Fibroblast of skin of left quadriceps (primary cell): ENCODE measurements at places on chromosomes 16 and 17.

GRCh38 chr16:9941245-9941644, 241.0 kb downstream of the GRIN2A start:
- DNase-seq: no peak

- no peak for DNase-seq
Measured at GRCh38 chr17:77873500-77874302, 84.8 kb upstream of the TNRC6C start.

DNA sequence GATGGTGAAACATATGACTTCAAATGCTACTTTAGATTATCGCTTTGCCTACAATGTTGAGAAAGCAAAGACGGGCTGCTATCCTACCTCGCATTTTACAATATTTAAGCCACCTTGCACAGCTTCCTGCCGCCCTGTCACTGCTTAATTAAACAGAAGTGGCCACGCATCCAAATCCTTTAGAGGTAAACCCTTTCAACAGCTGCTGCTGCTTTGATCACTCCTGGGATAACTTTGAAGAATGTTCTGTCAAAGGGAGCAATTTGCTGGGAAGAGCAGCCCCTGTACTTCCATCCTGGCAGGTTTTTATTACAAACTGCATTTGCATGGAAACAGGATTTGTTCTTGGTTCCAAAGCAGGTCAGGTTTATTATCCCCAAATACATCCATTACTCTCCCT, 24.2 kb upstream of the SSTR2 start:
- DNase-seq: no peak

GRCh38 chr17:33492731-33493265, 199.7 kb upstream of the ASIC2 start:
- DNase-seq: no peak

DNA sequence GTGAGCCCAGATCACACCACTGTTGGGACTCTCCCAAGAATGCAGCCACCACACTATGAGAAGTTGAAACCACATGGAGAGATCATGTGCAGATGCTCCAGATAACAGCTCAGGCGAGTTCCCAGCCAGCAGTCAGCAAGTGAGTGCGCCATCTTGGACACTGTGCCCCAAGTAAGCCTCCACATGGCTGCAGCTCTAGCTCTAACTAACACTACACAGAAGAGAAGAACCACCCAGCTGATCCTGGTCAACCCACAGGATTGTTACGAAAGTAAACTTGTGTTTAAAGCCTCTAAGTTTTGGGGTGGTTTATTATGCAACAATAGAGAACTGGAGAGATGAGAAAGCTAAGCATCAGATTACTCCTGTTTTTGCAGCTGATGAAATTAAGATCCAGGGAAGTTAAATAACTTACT, 25.8 kb downstream of the SLC38A7 start:
- DNase-seq: peak; percentile 2

DNA sequence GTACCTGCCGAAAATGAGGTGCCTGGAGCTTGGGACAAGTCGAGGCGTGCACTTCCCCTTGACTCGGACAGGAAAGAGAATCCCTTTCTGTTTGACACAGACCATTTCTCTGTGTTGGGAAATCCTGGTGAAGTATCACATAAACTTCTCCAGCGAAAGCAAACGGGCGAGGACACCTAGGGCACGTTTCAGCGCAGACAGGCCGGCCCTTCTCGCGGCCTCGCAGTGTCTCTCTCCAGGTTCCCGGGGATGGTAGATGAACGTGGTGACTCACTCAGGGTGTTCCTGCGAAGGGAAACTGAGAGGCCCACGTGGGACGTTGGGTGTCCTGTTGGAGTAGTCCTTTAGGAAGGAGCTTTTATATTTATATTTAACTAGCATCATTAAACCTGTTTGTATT, 36.3 kb upstream of the ZNF750 start:
- DNase-seq: no peak

DNA sequence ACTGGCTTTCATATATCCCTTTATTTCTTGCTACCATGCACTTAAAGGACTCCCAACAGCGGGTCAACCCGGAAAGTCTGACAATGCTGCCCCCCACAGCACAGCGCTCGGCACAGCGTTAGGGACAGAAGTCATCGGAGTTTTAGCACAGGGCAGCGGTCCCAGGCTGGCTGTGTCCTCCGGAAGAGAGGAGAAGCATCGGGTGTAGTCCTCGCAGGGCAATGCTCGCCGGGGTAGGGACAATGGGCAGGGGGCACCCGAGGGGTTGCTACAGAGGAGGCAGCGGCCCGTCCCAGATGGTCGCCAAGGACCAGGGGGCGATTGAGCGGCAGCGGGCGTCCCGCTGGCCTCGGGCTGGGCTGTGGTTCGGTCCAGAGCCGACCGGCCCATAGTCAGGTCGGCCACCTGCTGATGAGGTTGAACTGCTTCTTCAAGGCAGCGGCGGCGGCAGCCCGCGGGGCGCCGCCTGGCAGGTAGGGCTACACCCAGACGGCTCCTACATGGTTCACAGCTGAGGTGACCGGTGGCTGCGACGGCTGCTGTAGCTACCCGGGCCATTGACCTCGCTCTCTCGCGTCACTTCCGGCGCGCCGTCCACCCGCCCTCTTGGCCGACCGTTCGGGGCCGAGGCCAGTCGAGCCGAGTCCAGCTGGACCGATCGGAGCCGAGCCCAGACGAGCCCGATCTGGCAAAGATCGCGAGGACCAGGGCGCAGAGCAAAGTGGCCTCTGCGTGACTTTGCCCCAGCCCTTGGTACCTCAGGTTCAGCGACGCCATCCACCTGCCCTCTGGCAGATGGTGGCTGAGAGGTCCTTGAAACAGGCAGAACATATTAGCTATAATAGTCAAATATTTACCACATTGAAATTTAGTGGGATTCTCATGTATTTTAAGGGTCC, 4.7 kb upstream of the LCMT1 start:
- no peak for DNase-seq

- DNase-seq: no peak
Measured at GRCh38 chr16:87780385-87780989, 14.7 kb upstream of the KLHDC4 start.

DNA sequence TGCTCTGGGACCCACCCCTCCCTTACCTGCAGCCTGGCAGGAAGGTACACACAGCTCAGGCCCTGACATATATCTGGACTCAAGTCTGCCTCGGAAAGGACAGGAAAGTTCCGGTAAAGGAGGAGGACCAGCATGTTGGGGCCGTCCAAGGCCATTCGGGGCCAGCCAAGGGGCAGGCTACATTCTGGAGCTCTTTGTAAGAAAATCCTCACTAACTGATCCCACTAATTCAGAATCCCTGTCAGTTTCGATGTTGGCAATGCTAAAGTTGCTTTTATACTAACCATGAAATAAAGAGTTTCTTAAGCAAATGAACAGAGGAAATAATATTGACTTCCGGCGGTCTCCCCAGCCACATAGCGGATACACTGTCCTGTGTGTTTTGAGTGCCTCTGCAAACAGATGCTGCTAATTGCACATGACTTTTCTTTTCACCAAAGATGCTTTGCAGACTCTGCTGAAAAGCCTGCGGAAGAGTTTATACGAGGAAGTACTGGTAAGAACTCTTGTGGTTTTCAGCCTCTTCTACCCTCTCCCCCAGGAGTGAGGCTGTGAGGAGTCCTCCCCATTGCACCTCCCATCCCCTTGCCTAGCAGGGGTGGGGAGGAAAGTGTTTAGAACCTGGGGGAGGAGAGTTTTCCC, 54.8 kb downstream of the PLXDC1 start:
- DNase-seq: no peak

- DNase-seq: no peak
Measured at GRCh38 chr17:64073771-64074703, 53.6 kb upstream of the ICAM2 start.

GRCh38 chr16:14180481-14180944, 109.4 kb downstream of the MRTFB start:
- no peak for DNase-seq

DNA sequence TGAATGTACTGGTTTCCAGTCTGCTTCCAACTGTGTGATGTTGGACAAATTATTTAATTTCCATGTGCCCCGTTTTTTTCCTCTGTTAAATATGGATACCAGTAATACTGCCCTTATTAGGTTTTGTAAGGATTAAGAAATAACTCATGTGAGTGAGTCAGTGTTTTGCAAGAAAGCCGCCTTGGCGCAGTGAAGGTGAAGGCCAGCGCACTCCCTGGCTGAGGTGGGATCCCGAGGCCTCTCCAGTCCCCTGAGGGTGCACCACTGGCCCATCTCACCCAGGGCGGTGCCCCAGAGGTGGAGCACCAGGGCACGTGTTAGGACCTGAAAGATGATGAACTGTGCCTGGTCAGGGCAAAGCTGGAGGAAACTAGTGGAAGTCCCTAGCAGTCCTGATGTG, 43.5 kb downstream of the PHKB start:
- no peak for DNase-seq

GRCh38 chr16:4566144-4566543, 10.0 kb downstream of the C16orf96 start:
- DNase-seq: no peak

- DNase-seq: peak; percentile 61
Measured at GRCh38 chr16:68084504-68085258, 489 bp upstream of the NFATC3 start.

GRCh38 chr17:58996968-58997367, 109.7 kb downstream of the TRIM37 start:
- no peak for DNase-seq

DNA sequence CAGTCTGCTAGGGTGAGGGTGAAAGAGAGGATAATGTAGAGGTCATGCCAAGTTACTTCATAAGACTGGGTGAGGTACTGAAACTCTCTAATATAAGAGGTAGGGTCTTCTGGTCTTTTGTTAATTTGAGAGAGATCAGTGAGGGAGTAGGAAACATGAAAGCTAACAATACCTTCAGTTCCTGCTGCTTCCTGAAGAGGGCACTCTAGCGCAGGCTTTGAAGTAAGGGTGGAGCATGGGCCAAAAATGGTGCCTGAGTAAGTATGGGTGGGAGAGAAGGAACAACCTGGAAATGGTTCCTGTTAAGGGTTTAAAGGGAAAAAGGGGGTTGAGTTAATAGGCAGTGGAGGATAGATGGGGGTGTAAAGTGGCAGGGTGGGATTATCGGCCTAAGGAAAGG, 2449.5 kb downstream of the TP53TG3F start:
- DNase-seq: no peak

- no peak for DNase-seq
Measured at GRCh38 chr16:70434484-70435260, 4.2 kb downstream of the ST3GAL2 start.

- no peak for DNase-seq
Measured at GRCh38 chr17:15649861-15650421, 30.4 kb upstream of the FBXW10B start.

- no peak for DNase-seq
Measured at GRCh38 chr16:52920331-52920730, 132.4 kb downstream of the CHD9NB start.

- no peak for DNase-seq
Measured at GRCh38 chr16:30005341-30006094, 5.3 kb downstream of the DOC2A start.

GRCh38 chr16:15975172-15975571, 25.8 kb downstream of the ABCC1 start:
- no peak for DNase-seq

GRCh38 chr17:182050-182751, 751 bp upstream of the DOC2B start:
- DNase-seq: no peak
